ENCODE measurements at places on chromosomes 7 and 10.
A peak's percentile ranks its signal among the peaks of the same experiment; 100 is the strongest.

GRCh38 chr10:47282005-47282656 lies 17.9 kb upstream of the GDF10 start:
- no peak for DNase-seq

DNA sequence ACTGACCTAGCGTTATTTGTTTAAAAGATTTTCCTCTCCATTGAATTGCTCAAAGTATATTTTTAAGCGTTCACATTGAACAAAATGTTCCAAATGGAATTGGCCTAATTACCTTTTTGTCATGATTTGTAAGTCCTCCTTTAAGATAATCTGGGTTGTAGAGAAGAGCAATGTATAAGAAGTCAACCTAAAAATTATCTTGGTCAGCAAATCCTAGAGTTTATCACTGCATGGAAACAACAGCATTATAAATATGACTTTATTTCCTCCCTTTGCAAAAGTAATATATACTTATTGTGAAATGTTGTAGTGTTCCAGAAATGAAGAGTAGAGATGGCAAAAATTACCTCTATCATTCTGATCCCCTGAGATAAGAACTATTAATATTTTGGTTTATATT lies 59.2 kb downstream of the TAX1BP1 start:
- no peak for DNase-seq

GRCh38 chr7:112104120-112104519 lies 102.1 kb downstream of the DOCK4 start:
- no peak for DNase-seq

DNA sequence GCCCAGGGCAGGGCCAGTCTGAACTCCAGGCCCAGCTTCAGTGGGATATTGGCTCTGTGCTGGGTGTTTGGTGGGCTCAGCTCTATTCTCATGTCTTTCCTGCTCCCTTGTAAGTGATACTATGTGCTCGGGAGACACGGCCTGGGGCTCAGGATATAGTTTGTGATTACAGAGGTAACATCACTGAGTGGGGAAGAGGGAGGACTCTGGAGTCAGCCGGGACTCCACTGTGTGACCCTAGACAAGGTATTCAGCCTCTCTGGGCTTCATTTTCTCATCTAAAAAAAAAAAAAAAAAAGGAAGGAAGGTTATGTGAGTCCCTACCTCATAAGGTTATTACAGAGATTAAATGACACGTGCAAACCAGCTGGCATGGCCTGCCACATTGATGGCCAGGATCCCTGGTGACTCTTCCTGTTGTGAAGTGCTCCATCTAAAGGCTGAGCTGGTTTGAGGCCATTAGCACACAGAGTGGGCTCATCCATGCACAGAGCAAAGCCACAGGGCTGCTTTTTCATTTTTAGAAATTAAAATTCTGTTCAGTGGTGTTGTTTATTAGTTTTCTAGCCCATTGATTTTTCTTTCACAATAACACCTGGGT lies 15.7 kb downstream of the SLC13A4 start:
- no peak for DNase-seq

DNA sequence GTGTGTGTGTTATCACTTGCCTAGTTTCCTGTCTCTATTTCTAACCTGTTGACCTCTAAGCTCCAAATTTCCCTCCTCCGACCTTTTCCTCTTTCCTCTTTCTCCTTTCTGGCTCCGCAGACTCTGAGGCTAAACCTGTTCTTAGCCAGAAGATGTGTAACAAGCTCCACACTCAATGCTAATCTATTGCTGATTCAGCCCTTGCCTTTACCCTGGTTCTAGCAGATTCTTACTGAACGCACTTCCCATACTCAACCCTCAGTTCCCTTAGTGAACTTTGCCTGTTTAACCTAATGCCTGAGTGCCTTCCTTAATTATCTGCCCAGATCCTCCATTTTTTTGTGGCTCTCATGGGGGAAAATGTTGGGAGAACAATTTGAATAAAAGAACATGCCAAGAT lies 30.0 kb upstream of the SGMS1 start:
- no peak for DNase-seq

DNA sequence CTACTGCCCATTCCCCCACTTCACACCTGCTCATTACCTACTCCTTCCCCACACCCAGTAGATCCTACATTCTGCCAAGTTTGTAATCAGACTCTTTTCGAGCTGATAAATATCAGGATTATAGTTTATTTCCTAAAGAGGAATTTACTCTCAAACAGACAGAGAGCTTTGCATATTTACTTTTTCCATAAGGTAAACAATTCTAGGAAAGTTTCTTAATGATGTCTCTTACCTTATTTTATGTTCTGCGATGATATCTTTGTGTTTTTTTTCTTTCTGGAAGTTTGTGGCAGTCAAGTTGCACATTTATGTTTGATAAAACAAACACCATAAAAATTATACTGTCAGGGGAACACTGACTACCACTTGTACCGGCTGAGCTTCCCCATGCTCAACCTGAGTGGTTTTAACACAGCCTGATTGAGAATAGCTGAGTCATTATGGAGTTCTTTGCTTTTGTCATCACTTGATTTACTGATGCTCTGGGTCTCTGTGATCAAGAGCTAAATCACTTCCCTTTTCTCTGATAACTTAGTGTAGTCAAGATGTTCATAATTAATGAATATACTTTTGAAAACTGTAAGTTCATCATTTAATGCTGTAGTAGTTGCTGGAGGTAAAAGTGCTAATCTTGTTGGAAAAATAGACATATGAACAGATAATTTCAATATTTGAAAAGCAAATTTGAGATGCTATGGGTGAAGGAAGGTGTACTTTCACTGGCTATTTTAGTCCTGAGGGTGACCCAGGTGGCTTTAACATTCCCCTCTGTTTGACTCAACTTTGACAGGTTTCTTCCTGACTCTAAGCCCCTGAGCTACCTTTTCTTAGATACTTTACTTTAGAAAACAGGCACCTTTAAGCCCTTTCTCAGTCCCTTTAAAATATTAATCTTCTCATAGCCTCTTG lies 1034.5 kb upstream of the LRRTM3 start:
- no peak for DNase-seq

- no peak for DNase-seq
These were observed 365.1 kb downstream of the BBS9 start for GRCh38 chr7:33494474-33494873.

DNA sequence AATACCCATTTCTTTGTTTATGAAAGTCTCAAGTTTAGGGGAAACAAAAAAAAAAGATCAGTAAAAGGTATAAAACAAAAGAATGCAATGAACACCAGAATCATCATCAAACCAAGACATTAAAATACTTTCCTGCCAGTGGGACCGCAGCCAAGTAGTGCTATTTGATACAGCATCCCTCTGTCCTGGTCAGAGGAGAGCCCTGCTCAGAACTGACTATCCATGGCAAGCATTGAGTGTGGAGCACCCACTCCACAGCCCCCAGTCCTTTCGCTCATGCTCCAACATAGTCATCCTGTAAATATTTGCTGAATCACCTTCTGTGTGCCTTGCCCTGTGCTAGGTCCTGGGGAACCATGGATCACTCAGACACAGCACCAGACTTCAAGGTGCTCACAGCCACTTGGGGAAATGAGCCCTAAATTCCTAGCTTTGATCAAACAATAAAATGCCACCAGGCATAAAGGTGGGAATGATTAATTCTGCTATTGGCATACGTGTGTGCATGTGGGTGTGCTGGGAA lies 213.6 kb upstream of the TBX20 start:
- no peak for DNase-seq

- no peak for DNase-seq
These were observed 10.6 kb upstream of the OR2A2 start for GRCh38 chr7:144098776-144099175.

DNA sequence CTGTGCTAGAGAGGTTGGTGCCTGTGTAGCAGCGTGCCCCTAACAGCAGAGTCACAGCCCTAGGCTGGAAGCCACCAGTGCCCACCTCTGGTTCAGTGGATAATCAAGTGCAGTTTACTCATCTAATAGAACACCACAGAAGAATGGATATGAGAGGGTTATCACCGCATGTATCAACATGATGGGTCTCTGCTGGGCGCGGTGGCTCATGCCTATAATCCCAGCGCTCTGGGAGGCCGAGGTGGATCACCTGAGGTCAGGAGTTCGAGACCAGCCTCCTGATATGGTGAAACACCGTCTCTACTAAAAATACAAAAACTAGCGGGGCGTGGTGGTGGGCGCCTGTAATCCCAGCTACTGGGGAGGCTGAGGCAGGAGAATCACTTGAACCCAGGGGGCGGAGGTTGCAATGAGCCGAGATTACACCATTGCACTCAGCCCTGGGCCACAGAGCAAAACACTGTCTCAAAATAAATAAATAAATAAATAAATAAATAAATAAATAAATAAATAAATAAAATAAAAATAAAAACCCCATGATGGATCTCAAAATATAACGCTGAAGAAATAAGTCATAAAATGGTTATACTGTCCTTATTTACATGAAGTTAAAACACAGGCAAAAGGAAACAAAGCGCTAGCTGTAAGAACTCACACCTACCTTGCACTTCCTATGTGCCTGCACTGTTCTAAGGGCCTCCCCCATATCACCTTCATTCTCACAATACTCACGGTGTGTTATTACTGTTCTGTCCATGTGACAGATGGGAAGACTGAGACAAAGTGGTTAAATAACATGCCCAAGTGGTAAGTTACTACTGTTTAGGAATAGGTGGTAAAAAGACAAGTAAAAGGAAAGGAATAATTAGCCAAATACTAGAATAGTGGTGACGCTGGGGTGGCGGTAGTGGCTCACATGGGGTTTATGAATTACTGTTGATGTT lies 70.9 kb downstream of the AMZ1 start:
- no peak for DNase-seq

GRCh38 chr7:5777932-5778331 lies 3.5 kb downstream of the RNF216 start:
- DNase-seq: no peak

GRCh38 chr7:80611353-80611752 lies 27.1 kb upstream of the CD36 start:
- no peak for DNase-seq

GRCh38 chr7:5388905-5389433 lies 34.7 kb downstream of the TNRC18 start:
- no peak for DNase-seq

- no peak for DNase-seq
These were observed 6.8 kb downstream of the MYO1G start for GRCh38 chr7:44971902-44972441.

- DNase-seq: no peak
These were observed 27.6 kb upstream of the PRKG1 start for GRCh38 chr10:51046654-51047053.

- no peak for DNase-seq
These were observed 115.7 kb downstream of the PRKAG2 start for GRCh38 chr7:151761231-151761630.

- DNase-seq: peak; percentile 10
These were observed 93.0 kb downstream of the ARHGAP22 start for GRCh38 chr10:48511875-48512231.

DNA sequence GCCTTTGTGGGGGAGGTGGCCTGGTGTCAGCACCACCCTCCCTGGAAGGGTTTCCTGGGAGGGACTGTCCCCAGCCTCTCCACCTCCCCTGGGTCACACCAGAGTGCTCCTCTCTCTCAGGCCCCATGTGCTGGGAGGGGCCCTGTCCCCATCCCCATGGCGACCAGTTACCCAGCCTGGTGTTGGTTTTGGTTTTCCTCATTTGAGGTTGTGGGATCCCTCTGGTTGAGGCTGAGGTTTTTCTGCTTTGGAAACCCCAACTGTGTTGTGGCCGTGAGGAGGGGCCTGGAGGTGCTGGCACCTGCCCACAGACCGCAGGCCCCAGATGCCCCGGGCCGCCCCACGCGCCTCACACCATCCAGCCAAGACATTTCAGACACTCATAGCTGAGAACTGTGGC lies 106.3 kb downstream of the GRK5 start:
- peak; percentile 65 for DNase-seq

- DNase-seq: no peak
These were observed 52.3 kb downstream of the SKIDA1 start for GRCh38 chr10:21473135-21473534.

GRCh38 chr10:52759154-52759553 lies 13.4 kb downstream of the MBL2 start:
- DNase-seq: no peak

- no peak for DNase-seq
These were observed 313.3 kb downstream of the AGMO start for GRCh38 chr7:15248514-15248913.

DNA sequence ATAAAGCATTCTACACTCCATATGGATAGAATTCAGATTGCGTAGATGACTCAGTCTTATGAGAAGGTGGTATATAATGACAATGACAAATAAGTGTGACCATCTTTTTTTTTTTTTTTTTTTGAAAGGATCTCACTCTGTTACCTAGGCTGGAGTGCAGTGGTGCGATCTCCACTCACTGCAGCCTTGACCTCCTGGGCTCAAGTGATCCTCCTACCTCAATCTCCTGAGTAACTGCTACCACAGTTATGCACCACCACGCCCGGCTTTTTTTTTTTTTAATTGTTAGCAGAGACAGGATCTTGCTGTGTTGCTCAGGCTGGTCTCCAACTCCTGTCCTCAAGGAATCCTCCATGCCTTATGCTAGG lies 43.2 kb upstream of the NRP1 start:
- no peak for DNase-seq

- no peak for DNase-seq
These were observed 80.0 kb upstream of the DDC start for GRCh38 chr7:50645186-50645585.

GRCh38 chr7:140661124-140661523 lies 11.6 kb upstream of the ADCK2 start:
- no peak for DNase-seq

DNA sequence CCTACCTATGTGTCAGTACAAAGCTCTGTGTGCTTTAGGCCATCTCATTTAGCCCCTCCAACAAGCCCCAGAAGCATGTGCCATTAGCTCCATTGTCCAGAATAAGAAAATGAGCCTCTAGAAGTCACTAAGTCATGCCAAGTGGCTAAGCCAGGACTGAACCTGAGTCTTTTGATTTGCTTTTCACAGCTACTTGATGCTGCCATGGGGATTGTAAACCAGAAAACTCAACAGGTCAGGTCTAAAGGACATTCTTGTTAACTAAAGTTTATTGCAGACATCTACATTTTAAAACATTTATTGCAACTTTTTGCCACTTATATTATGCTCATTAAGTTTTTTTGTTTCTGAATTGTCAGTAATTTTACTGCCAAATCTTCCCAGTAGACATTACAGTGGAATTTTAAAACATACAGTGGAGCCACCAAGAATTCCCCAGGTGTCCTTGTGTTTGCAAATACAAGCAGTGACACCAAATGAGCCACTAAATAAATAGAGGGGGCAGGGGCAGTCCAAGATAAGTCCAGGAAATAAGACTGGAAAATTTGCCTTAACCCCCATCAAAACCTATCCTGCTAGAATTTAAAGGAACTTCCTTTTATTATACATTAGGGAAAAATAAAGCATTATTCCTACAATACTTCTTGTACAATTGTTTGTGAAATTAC lies 115.9 kb downstream of the RAPGEF5 start:
- no peak for DNase-seq

- no peak for DNase-seq
These were observed 109.8 kb upstream of the FAM133B start for GRCh38 chr7:92699966-92700514.

DNA sequence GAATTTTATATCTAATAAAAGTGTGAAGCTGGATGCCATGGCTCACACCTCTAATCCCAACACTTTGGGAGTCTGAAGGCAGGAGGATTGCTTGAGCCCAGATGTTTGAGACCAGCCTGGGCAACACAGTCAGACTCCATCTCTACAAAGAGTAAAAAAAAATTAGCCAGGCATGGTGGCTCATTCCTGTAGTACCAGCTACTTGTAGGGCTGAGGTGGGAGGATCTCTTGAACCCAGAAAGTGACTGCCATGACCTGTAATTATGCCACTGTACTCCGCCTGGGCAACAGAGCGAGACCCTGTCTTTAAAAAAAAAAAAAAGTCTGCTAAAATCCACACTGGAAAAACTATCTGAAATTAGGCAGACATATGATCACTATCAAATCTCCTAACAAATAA lies 7.6 kb downstream of the JMJD1C start:
- DNase-seq: no peak

GRCh38 chr10:33241351-33241750 lies 93.1 kb downstream of the NRP1 start:
- no peak for DNase-seq

Data from CD4-positive, alpha-beta T cell treated with Interleukin-1 beta for 1 hour (primary cell).